Activated CD4-positive, alpha-beta memory T cell treated with anti-CD3 and anti-CD28 coated beads, Interleukin-2, amount 10 ng/mL, durations not matched to agents 7 days and 5 days (primary cell): ENCODE measurements at places on chromosomes 1 and 21. TPM values are rescaled to one million over a fixed set of nuclear protein-coding genes. Genes with fewer than 3 reads are reported as not detected.
A peak's percentile ranks its signal among the peaks of the same experiment; 100 is the strongest.

The TTC3 gene
- total RNA-seq, result 44.5 TPM

GRCh38 chr1:170660871-170661645 lies 2.9 kb upstream of the PRRX1 start:
- no peak overlapping the region for H3K4me3 ChIP-seq
- H3K36me3 ChIP-seq, result peaks cover 3% of the 10 kb centered on the region
- H3K27me3 ChIP-seq, result peaks cover 77% of the 10 kb centered on the region
- no peak overlapping the region for H3K27ac ChIP-seq
- no peak for DNase-seq

GRCh38 chr21:31374395-31374794 lies 30.3 kb upstream of the TIAM1 start:
- peaks cover 3% of the 10 kb centered on the region for H3K36me3 ChIP-seq
- no peaks in the 10 kb centered on the region for H3K4me1 ChIP-seq
- no peak overlapping the region for H3K4me3 ChIP-seq
- no peak for DNase-seq
- H3K27ac ChIP-seq, result no peak overlapping the region

GRCh38 chr1:10168912-10169514 lies 41.4 kb upstream of the KIF1B start:
- H3K4me1 ChIP-seq, result peaks cover 52% of the 10 kb centered on the region
- H3K27me3 ChIP-seq, result no peaks in the 10 kb centered on the region
- peaks cover 60% of the 10 kb centered on the region for H3K36me3 ChIP-seq
- H3K4me3 ChIP-seq, result no peak overlapping the region

- DNase-seq, result no peak
- H3K27me3 ChIP-seq, result no peaks in the 10 kb centered on the region
- H3K27ac ChIP-seq, result no peak overlapping the region
- no peaks in the 10 kb centered on the region for H3K36me3 ChIP-seq
- peaks cover 10% of the 10 kb centered on the region for H3K4me1 ChIP-seq
Observed at GRCh38 chr21:26409735-26410134, 163.4 kb downstream of the CYYR1 start.

- no peak overlapping the region for H3K4me3 ChIP-seq
- no peak overlapping the region for H3K27ac ChIP-seq
- H3K36me3 ChIP-seq, result no peaks in the 10 kb centered on the region
- no peaks in the 10 kb centered on the region for H3K27me3 ChIP-seq
- H3K4me1 ChIP-seq, result no peaks in the 10 kb centered on the region
- no peak for DNase-seq
Observed at GRCh38 chr21:25243808-25244207, 363.5 kb downstream of the MRPL39 start.

- peaks cover 4% of the 10 kb centered on the region for H3K36me3 ChIP-seq
- peak overlapping the region; percentile 9 for H3K27ac ChIP-seq
- no peak for DNase-seq
Observed at GRCh38 chr1:212701910-212702309, 2.3 kb upstream of the BATF3 start.
